ENCODE measurements at places on chromosomes 16 and 17.

DNA sequence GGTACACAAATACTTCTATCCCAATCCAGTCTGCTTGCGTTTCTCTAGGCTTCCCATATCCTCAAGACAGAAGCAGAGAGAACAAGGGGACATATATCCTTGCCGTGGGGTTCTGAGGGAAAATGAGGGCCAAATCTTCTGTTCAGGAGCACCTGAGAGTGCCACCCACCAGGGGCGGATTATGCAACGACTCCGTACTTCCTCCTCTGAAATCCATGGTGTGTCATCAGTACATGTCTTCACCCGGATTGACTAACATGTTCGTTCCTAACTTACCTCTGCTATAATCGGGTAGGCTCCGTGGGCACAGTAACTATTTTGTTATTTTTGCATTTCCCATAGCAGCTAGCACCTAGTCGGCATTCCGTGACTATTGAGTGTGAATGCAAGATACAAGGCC is 7.8 kb upstream of the ZNF200 start:
- H3K4me1 ChIP-seq: no peaks in the 10 kb centered on the region
- H3K27ac ChIP-seq: no peak overlapping the region
- H3K4me3 ChIP-seq: no peak overlapping the region
- no peak for DNase-seq
- peaks cover 11% of the 10 kb centered on the region for H3K27me3 ChIP-seq

DNA sequence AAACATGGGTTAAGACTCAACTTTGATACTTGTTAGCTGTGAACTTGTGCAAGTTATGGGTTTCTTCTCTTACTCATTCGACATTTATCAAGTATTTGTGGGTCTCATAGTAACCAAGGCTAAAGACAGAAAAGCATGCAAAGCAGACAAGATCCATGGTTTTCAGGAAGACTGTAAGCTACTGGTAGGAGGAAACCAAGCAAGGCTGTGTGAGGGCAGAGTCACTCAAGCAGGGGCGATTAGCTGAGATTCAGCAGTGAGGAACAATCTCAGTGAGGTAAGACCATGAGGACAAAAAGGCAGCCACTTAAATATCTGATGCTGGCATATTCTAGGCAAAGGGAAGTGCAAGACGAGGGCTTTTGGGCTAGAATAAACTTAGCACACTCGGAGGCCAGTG is 29.5 kb downstream of the MBTD1 start:
- peak overlapping the region; percentile 72 for H3K27ac ChIP-seq
- no peak for DNase-seq
- peaks cover 2% of the 10 kb centered on the region for H3K36me3 ChIP-seq
- H3K27me3 ChIP-seq: no peaks in the 10 kb centered on the region
- no peak overlapping the region for H3K4me3 ChIP-seq

- H3K4me1 ChIP-seq: peaks cover 57% of the 10 kb centered on the region
- H3K36me3 ChIP-seq: peaks cover 9% of the 10 kb centered on the region
- H3K27me3 ChIP-seq: peaks cover 2% of the 10 kb centered on the region
- peak overlapping the region; percentile 91 for H3K4me3 ChIP-seq
- peak; percentile 45 for DNase-seq
Observed at GRCh38 chr17:55420776-55421178, 858 bp downstream of the MMD start.

- no peaks in the 10 kb centered on the region for H3K27me3 ChIP-seq
- no peak overlapping the region for H3K4me3 ChIP-seq
- no peak overlapping the region for H3K27ac ChIP-seq
- DNase-seq: no peak
- no peaks in the 10 kb centered on the region for H3K36me3 ChIP-seq
- no peaks in the 10 kb centered on the region for H3K4me1 ChIP-seq
Observed at GRCh38 chr16:64116151-64116550, 1005.7 kb downstream of the CDH11 start.

GRCh38 chr17:78019976-78020716 is 61.6 kb downstream of the TNRC6C start:
- peaks cover 4% of the 10 kb centered on the region for H3K36me3 ChIP-seq
- DNase-seq: no peak
- H3K27me3 ChIP-seq: no peaks in the 10 kb centered on the region
- peaks cover 8% of the 10 kb centered on the region for H3K4me1 ChIP-seq
- no peak overlapping the region for H3K27ac ChIP-seq

DNA sequence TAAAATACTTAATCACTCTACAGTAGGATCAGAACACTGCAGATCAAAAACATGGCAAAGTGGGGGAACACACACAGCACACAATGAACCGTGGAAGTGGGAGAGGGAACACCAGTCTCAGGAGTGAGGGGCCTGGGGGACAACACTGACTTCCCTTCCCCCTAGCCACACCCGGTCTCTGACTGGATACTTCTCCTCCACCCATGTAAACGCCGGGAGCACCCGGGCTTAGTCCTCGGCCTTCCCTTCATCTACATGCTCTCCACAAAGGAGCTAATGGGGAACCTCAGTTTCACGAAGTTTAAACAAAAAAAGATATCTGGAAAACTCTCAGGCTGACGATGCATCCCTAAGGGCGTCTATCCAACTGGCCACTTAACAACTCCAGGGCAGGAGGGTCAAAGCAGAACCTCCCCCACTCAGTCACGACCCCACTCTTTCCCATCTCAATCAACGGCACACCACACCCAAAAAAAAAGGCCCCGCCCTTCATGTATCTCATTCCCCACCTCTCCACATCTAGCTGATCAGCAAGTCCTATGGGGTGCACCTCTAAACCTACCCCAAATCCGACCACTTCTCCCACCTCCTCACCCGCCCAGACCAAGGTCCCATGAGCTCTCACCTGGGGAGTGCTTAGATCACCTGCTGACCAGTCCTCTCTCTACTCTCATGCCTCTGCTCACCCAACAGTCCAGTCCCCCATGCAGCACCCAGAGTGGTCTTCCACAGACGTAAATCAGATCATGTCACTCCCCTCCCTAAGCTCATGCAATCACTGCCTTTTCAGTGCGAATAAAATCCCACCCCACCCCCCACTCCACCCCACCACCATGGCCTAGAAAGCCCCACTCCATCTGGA is 7.4 kb downstream of the ZDHHC7 start:
- H3K27ac ChIP-seq: peak overlapping the region; percentile 78
- no peak for DNase-seq
- H3K36me3 ChIP-seq: peaks cover 16% of the 10 kb centered on the region
- H3K27me3 ChIP-seq: no peaks in the 10 kb centered on the region
- H3K4me1 ChIP-seq: peaks cover 48% of the 10 kb centered on the region

DNA sequence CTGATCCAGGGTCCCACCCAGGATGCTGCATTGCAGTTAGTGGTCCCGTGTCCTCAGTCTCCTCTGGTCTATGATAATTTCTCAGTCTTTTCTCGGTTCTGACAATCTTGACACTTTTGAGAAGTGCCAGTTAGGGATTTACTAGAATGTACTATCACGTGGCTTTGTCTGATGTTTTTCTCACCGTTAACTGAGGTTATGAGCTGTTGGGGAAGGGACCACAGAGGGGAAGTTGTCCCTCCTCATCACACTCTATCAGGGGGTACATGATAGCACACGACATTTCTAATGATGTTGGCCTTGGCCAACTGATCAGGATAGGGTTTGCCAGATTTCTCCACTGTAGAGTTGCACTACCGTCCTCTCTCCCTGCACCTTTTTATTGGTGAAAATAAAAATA is 250.9 kb upstream of the SDK2 start:
- peaks cover 16% of the 10 kb centered on the region for H3K27me3 ChIP-seq
- no peak overlapping the region for H3K4me3 ChIP-seq
- DNase-seq: no peak
- no peaks in the 10 kb centered on the region for H3K4me1 ChIP-seq
- H3K36me3 ChIP-seq: no peaks in the 10 kb centered on the region

GRCh38 chr16:63287401-63287800 is 1251.2 kb upstream of the CDH8 start:
- no peaks in the 10 kb centered on the region for H3K4me1 ChIP-seq
- H3K27ac ChIP-seq: no peak overlapping the region
- H3K36me3 ChIP-seq: no peaks in the 10 kb centered on the region
- H3K4me3 ChIP-seq: no peak overlapping the region

- peaks cover 2% of the 10 kb centered on the region for H3K4me1 ChIP-seq
- no peak for DNase-seq
- H3K36me3 ChIP-seq: peaks cover 3% of the 10 kb centered on the region
- H3K4me3 ChIP-seq: no peak overlapping the region
Observed at GRCh38 chr17:74552037-74552436, 6.1 kb upstream of the CD300C start.

DNA sequence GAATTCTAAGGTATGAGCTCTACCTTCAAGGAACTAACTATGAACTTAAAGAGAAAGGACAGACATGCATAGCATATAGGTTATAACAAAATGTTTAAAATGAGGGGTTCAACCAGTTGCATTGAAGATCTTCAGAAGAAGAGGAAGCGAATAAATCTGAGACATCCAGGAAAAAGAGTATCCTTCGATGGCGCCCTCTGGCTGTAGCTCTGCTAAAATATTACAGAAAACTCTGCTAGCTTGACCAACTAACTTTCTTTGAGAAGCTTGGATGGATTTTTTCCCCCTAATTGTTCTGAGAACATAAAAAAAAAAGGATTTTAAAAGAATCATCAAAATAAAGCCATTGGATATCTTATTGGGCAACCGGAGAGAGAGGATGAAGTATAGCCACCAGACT is 659.9 kb upstream of the SOX9 start:
- H3K27me3 ChIP-seq: no peaks in the 10 kb centered on the region
- no peaks in the 10 kb centered on the region for H3K4me1 ChIP-seq
- no peak overlapping the region for H3K27ac ChIP-seq
- no peak overlapping the region for H3K4me3 ChIP-seq
- no peaks in the 10 kb centered on the region for H3K36me3 ChIP-seq

Measured in memory B cell (primary cell).